CD4-positive, alpha-beta T cell treated with Interleukin-10 for 1 hour (primary cell): ENCODE measurements at places on chromosomes 16 and 17.

- DNase-seq = no peak
These were observed 191.9 kb downstream of the SLC39A11 start for GRCh38 chr17:72900654-72900971.

DNA sequence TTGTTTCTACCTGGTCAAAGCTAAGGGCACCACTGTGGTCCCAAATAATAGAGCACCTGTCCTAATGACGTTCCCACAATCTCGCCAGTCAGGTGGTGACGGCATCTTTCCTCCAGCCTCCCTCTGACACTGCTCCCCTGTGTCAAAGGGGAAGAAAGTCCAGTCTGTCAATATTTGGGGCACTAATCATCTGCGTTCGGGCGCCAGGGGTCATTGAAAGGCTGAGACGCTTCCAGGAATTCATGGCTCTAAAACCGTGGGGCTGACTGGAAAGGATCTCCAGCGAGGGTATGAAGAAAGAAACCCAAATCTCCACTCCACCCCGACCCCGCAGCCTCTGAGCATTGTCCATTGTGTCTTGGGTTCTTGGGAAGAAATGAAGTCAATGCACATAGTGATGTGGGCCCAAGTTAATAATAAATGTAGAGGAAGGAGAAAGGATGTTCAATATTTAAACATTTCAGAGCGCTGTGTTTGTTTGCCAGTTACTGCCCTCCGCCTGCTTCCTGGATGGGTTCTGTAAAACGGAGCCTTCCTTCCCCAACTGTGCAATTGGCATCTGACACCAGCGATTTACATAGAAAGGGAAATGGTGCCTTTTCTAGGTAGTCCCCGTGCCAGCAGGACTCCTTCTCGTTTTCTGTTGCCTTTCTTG lies 103.2 kb downstream of the SOCS1 start:
- no peak for DNase-seq

GRCh38 chr17:75228847-75229246 lies 23.4 kb downstream of the NUP85 start:
- no peak for DNase-seq

- no peak for DNase-seq
These were observed 32.7 kb upstream of the AXIN2 start for GRCh38 chr17:65593855-65594845.

- DNase-seq = peak; percentile 71
These were observed 1.4 kb downstream of the SYNGR3 start for GRCh38 chr16:1991135-1991551.

DNA sequence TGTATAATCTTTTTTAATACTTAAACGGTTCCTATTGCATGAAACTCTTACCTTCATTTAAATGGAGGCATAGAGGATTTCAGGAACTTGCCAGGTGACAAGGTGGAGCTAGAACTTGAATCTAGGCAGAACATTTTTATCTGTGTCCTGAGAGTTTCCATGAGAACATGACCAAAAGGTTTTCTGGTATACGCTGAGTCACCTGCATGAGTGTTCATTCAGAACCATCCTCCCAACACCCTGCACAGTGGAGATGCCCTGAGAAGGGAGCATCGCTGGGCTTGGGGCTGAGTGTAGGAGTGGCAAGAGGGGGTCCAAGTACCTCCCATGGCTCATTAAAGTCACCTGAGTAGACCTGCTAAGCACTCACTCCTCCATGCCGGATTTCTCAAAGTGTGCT lies 169.7 kb upstream of the CACNG5 start:
- DNase-seq = no peak

- no peak for DNase-seq
These were observed 12.2 kb downstream of the CCR7 start for GRCh38 chr17:40552806-40553693.

GRCh38 chr16:1590366-1590765 lies 21.5 kb downstream of the IFT140 start:
- DNase-seq = no peak

DNA sequence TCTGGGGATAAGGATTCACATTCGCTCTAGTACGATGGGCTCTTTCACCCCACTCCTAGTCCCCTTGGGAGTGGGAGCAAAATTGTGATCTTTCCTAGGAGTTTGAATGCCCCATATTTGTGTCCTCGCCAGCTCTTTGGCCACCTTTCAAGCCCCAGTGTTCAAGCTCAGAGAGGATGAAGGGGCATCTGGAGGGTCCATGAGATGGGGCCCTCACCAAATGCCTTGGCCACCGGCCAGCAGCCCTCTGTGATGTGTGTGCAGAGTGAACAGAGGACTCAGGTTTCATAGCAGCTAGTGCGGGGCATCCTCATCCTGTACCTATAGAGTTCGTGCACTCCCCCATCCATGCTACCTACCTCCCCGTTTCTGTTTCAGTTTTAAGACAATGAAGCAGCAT lies 140.6 kb downstream of the RAB11FIP4 start:
- DNase-seq = no peak

DNA sequence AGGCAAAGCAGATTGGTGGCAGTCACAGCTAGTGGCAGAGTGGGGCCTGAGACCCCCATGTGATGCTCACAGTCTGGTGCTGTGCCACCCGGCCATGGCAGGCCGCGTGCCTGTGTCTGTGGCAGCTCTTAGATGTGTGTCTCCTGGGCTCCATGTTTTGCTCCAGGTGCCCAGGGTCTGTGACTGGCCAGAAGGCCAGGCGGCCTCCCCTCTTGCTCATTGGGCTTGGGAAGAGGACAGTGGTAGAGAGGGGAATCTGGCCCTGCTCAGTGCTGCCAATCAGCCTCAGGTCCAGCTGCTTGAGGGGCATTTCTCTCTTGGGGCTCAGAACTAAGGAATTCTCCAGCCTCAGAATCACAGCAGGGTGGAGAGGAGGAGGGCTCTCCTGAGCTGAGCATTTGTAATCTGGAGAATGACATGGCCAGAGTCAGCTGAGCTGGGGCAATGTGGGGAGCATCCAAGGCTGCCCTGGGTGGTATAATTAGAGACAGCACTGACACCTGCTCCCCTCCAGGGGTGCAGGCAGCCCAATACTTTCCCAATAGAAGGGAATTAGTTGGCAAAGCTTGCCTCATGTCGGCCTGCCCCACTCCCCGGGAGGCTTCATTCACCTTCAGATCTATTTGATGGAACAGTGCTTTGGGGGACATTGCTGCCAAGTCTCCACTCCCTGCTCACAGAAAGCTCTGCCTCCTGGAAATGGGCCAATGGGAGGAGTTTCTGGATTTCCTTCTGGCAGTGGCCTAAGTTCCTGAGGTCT lies 2.7 kb upstream of the LASP1NB start:
- DNase-seq = no peak

GRCh38 chr17:7292729-7293128 lies 1.7 kb downstream of the YBX2 start:
- no peak for DNase-seq

- DNase-seq = no peak
These were observed 110.2 kb downstream of the SOCS1 start for GRCh38 chr16:11145819-11146211.

- DNase-seq = peak; percentile 81
These were observed 723 bp downstream of the TRIM37 start for GRCh38 chr17:59105852-59106462.

GRCh38 chr16:57892447-57893096 lies 78.4 kb downstream of the CNGB1 start:
- peak; percentile 10 for DNase-seq

DNA sequence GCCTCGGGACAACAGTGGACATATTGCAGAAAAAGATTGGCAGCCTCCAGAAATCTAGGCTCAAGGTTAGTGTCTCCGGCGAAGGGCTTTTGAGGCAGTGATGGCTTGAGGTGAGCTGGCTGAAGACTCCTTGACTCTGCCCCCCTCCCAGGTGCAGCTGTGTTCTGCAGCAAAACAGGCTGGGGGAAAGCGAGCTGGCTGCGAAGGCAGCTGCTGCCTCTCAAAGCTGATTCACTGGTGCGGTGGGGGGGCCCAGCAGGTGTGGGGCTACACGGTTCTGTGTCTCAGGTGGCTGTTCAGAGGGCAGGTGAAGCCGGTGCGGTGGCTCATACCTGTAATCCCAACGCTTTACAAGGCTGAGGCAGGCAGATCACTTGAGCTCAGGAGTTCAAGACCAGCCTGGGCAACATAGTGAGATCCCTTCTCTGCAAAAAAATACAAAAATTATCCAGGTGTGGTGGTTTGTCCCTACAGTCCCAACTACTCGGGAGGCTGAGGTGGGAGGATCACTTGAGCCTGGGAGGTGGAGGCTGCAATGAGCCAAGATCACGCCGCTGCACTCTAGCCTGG lies 22.9 kb downstream of the C16orf96 start:
- DNase-seq = no peak

- no peak for DNase-seq
These were observed 81.7 kb downstream of the GOSR1 start for GRCh38 chr17:30558686-30559545.

DNA sequence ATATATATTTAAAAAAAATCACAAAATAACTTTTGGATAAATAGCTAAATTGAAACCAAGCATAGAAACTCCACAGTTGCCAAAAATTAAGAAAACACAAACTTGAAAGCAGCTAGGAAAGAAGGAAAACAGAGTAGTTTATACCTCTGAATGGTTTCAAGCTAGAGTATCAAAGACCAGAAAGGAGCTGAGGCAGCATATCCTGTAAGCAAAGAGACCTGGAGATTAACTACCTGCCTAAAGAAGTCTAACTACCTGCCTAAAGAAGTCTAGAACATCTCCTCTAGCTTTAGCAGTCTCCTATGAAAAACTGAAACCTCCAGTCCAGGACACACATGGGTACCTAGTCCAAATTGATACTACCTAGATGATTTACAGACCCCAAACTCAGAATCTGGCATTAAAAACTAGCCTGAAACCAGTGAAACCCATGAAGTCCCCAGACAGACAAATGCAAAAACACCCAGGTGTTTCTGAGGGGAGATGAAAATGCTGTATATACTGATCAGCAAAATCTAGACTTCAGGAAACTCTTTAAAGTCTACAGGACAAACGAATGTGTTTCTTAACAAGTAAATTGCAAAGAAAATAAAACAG lies 17.6 kb downstream of the APPBP2 start:
- DNase-seq = no peak
